ENCODE measurements at places on chromosomes 3 and 15.

DNA sequence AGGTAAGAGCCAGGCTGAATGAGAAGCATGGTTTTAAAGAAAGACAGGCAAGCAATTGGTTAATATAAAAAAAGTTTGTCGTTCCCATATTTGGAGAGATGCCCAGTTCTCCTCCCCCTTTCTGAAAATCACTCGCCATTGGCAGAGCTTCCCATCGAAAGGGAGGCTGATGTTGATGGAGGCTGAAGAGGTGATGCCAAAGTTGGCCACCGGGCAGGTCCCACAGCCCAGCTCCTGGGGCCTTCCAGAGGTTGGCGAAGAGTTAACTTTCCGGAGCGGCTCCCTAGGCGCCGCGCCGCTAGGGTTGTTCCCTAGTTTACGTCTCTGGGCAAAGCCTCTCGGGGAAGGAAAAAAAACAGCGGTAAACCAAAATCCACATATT, 793 bp downstream of the PCOLCE2 start:
- no peak for DNase-seq

GRCh38 chr3:56424885-56425284, 43.4 kb downstream of the ERC2 start:
- DNase-seq, result no peak

GRCh38 chr15:98438326-98438725, 210.0 kb upstream of the IGF1R start:
- DNase-seq, result no peak

DNA sequence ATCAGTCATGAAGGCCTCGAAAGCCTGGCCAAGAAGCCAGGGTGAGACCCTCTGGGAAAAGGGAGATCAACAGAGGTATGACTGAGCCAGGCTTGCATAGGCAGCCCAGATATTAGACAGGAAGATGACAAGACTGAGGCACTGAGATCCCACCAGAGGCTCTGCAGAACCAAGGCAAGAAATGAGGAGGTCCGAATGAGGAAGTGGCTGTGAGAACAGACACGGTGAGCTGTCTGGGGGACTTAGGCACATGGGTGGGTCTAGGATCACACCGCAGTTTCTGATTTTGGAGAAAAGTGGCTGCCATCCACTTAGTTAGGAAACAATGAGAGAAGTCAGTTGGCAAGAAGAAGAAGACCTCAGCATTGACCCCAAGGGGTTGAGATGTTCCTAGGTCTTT, 31.5 kb upstream of the PRSS50 start:
- no peak for DNase-seq

DNA sequence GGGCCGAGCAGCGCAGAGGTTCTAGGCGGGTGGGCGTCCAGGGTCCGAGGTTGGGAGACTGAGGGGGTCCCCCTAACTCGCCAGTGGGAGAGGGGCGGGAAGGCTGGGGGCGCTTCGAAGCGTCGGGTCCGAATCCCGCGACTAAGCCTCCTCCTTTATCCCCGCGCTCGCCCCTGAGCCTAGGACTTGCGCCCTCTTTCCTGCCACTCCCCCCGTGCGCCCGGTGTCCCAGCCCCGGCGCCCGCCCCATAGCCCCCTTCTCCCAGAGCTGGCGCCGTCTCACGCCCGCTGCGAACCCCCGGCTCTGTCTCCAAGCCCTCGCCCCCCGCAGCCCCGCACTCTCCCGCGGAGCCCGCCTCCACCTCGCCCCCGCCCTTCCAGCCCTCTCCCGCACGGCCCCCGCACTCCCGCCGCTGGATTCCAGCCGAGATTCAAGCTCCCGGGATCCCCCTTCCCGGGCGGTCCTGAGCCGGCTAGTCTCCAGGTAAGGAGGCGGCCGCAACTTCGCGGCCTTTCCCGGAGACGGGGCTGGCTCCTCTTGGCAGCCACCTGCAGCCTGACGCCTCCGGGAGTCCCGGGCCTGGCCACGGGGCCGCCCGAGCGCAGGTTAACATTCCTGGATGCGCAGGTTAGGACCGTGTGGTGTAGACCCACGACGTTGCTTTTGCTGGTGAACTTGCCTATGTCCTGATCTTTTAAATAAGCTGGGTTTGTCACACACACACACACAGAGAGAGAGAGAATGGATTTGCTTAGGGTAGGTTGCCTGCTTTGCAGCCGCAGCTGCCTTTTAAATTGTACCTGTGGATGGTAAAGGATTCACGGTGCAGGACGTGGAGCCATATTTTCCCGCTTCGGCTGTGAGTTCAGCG, 563 bp downstream of the PXYLP1 start:
- DNase-seq, result peak; percentile 68

GRCh38 chr3:72658466-72659100, 189.7 kb downstream of the SHQ1 start:
- no peak for DNase-seq

DNA sequence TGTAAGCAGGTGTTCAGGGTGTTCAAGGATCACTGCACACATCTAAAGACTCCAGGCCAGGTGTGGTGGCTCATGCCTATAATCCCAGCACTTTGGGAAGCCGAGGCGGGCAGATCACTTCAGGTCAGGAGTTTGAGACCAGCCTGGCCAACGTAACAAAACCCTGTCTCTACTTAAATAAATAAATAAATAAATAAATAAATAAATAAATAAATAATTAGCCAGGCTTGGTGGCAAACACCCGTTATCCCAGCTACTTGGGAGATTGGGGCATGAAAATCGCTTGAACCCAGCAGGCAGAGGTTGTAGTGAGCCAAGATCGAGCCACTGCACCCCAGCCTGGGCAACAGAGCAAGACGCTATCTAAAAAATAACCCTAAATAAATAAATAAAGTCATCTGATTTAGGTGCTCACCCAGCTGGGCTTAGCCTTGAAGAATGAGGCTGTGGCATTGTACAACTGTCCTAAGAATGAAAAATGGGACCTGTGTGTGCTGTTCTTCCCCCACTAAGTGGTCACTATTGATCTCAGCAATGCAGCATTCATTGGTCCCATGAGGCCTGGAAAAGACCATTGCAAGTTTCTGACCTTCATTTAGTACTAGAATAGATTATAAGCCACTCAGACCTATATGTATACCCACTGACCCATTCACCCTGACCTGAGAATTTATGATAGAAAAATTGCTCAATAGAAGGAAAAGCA, 82.8 kb upstream of the ABHD17C start:
- DNase-seq, result no peak

GRCh38 chr15:77783636-77784035, 150.9 kb upstream of the LINGO1 start:
- DNase-seq, result no peak

DNA sequence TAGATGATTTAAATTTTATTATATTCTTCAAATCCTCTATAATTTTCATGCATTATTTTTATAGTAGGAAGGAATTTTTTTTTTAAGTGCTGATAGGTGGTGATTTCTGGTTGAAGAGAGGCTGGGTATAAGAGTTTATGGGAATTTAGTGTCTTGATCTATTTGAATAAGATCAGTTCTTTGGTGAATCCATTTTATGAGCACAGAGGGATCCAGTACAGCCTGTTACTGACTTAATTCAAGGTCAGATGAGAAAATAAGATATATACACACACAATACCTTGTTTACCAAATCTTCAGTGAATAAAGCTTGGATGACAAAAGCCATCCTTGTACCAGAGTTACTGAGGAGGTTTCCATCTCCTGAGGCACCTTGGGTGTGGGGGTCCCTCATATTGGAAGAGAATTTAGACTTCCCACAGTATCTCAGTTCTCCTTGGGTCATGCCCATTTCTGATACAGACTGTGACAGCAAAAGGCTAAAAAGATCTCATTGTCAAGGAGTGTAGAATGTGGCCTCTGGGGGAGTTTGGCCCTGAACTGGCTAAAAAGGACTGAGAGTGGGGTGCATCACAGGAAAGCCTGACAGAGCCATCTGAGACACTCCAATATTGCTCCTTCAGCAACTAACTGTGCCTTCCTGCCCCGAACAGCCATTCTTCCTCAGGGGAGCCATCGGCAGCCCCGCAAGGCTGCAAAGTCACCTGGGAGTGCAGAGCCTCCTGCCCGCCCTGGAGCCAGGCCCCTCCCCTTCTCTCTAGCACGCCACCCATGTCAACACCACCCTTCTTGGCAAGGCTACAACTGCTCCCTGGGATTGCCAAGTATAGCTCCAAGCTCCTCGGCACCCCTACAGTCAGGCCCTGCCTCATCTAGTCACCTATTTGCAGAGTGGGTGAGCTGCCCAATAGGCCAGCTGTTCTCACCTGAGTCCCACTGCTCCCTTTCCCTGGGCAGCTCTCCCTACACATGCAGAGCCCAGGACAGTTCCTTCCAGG, 43.1 kb upstream of the HACD2 start:
- no peak for DNase-seq

GRCh38 chr3:35966629-35967464, 327.5 kb downstream of the ARPP21 start:
- DNase-seq, result no peak

DNA sequence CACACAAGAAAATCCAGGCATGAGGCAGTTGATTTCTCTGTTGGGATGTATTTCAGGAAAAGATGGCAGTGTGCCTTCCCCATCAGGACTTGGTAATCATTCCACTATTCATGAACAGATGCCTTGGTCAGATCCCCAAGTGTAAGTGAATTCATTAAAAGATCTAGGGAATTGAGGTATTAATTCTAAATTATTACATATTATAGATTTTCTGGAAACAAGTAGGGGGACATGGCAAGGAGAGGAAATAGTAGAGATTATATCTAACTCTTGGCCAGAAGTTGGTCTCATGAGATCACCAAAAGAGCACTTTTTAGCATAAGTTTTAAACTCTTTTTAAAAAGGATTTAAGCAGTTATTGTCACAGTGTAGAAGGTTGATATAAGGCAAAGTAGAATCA, 74.4 kb upstream of the MDFIC2 start:
- DNase-seq, result no peak

Data from caudate nucleus (tissue), 63 donors.